ENCODE measurements at places on chromosomes 13 and 19.

DNA sequence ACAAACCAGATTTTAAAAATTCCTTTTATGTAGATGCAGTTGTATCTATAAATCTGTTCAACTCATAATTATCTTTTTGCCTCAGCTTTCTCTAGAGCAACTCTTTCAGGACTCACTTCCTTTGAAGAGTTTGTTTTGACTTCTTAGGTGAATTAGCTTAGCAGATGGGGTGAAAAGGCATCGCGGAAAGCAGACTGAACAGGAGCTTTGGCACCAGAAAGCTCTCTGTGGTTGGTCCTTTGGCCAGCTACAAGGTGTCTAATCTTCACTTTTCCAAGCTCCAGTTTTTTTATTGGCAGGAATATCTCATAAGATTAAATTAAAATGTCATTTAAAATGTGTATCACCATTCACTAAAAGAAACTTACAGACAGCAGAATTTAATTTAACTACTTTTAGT lies 60.6 kb upstream of the KLF12 start:
- no peak for DNase-seq

GRCh38 chr13:94559222-94559795 lies 36.6 kb downstream of the TGDS start:
- no peak for DNase-seq

GRCh38 chr13:97654236-97654635 lies 220.3 kb downstream of the RAP2A start:
- no peak for DNase-seq

DNA sequence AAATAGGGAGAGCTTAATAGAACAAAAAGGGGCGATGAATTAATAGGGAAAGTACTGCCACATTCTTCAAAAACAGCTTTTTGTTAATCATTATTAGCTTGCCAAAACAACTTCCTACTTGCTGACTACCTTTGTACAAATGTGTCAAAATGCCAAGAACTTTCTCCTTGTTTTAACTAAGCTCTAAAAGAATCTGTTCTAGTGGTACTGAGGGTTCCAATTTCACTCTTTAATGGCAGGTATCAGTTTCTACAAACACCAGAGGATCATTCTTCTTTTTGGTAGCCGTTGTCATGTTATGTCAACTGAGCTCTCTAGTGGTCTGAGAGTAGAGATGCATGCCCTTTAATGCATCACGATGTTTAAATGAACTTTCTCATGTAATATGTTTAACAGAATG lies 29.4 kb upstream of the FBXL3 start:
- no peak for DNase-seq

GRCh38 chr13:50948601-50949000 lies 39.0 kb downstream of the RNASEH2B start:
- no peak for DNase-seq

DNA sequence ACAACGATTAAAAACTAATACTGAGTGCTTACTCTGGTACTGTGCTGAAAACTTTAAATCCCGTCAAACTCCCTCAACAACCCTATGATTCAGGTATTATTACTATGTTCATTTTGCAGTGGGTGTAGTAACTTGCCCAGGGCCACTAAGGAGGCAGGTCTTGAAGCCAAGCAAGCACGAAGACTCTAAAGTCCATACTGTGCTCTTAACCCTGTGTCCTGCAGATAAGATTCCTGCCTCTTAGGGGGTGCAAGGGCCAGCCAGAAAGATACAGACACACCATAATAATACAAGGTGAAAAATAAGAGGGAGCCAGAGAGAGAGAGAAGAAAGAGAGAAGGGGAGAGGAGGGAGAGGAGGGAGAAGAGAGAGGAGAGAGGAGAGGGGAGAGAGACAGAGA lies 95.5 kb downstream of the CDADC1 start:
- DNase-seq, result no peak

DNA sequence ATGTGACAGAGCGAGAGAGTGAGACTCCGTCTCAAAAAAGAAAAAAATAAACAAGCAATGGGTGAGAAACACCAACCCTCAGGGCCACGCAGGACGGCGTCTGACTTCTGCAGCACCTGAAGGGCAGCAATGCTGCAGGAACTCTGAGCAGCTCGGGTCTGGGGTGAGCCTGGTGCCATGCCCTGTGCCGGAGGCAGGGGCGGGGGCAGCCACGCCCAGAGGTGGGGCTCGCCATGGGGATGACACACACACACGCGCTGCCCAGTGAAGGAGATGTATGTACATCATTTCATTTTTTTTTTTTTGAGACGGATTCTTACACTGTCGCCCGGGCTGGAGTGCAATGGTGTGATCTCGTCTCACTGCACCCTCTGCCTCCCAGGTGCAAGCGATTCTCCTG lies 24.3 kb downstream of the GPX4 start:
- no peak for DNase-seq

DNA sequence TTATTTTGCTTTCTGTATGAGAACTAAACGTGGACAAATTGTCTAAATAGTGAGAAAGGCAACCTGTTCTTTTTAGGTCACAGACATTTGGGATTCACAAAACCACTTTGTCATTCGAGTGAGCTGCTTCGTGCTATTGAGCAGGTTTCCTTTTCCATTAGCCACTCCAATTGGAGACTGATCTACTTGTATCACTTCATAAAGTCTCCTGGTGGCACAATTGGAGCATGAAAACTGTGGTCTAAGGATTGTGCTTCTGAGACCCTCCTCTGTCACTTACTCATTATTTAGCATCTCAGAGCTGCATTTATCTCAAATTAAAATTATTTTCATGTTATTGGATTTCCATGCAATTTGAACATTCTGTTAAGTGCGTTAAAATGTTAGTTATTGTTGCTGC lies 397.7 kb downstream of the TDRD3 start:
- DNase-seq, result no peak

DNA sequence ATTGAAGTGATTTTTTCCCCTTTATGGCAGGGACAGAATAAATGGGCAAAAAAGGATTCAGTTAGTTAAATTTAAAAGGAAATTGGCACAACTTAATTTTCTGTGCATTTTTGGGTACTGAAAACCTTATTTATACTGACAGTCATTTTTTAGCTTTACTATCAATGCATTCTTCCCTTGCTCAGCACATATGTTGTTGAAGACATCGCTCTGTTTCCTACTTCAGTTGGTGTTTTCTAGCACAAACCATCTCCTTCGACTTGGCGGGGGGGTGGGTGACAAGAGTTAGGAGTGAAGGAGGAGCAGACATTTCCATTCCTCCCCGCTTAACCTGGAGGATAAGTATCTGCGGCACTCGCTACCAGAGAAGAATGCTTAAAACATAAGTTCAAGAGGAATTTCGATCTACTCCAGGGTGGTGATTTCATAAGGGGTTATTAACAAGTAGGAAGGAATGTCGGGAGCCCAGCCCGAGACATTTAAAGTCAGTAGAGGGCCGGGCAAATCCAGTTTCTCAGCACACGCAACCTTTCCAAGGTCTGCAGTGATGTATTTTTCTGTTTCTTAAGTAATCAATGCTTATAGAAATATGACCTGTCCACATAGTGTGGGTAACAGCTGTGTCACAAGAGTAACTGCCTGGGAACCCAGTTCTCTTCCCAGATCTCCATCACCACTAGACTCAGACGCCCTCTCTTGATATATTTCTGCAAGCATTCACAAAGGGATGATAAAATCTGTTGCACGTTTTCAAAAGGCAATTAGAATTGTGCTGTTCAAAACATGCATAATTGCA lies 525.8 kb downstream of the MYO16 start:
- no peak for DNase-seq

GRCh38 chr19:19304186-19304965 lies 15.9 kb downstream of the SUGP1 start:
- no peak for DNase-seq

DNA sequence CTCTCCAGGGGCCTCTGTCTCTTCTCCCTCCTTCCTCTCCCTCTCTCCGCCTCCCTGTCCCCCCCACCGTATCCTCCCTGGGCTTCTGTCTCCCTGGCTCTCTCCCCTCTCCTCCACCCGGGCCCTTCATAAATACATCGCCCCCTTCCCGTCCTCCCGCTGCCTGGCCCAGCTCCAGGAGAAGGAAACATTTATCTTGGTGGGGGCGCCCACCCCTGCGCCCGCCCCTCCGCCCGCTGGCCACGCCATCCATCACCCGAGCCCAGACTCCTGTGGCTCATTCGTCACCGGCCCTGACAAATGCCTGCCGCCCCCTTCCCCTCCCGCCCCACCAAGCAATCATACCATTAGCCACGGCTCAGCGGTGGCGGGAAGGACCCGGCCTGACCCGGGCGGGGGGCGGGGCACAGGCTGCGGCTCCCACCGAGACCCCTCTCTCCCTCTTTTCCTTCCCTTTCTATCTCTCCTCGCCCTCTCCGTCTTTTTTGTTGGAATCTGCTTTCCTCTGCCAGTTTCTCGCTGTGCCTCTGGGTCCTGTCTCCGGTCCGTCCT lies 2.6 kb upstream of the MEIS3 start:
- DNase-seq, result no peak

DNA sequence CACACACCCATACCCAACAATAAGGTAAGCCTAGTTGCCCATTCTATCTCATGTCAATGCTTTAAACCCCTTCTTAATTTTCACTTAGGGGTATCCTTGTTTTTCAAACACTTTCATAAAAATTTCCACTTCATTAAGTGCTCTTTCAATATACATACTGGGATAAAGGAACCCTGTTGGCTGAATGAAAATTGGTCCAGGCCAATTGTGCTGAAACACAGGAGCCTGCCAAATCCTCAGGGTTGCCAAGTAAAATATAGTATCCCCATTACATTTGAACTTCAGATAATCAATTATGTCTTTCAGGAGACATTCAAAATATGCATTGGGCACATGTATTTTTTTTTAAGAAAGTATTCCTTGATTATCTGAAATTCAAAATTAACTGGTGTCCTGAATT lies 1131.1 kb downstream of the SLITRK1 start:
- no peak for DNase-seq

- no peak for DNase-seq
Measured at GRCh38 chr19:33282036-33282671, 20.2 kb downstream of the CEBPA start.

- DNase-seq, result no peak
Measured at GRCh38 chr19:17623224-17623935, 64.8 kb downstream of the UNC13A start.

GRCh38 chr13:81637457-81637856 lies 1296.5 kb upstream of the SPRY2 start:
- DNase-seq, result no peak

- DNase-seq, result no peak
Measured at GRCh38 chr19:39927076-39927475, 7.4 kb downstream of the FCGBP start.

DNA sequence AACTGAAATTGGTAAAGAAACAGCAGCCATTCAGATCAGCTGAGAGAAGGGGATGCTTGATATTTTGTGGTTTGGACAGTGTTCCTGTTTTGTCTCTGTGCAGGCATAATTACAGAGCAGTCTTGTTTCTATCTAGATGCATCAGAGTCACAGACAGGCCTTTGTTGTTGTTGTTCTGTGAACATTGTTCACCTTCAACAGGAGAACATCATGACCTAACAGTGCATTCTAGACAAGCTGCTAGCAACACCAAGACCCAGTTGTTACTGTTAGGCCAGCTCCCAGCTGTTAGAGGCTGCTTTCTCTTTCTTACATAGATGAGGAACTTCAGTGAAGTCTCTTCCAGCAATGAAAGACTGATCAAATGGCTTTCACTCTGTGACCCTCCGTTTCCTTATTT lies 8.5 kb upstream of the LSR start:
- DNase-seq, result no peak

DNA sequence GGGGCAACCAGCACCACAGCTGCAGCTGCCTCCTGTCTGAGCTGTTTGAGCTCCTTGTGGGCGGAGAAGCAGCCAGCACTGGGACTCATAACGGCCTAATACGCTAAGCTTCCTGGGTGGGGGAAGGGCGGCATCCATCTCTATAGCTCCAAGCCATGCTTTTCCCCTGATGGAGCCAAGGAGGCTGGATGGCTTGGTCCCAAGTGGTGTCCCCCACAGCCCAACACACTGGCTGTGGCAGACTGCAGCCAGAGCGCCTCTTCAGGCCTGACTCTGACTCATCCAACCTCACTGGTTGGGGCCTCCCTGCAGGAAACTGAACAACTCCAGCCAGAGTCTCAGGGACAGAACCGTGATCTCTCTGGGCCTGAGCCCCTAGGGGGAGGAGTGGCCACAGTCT lies 537.3 kb downstream of the SUCLA2 start:
- DNase-seq, result no peak

DNA sequence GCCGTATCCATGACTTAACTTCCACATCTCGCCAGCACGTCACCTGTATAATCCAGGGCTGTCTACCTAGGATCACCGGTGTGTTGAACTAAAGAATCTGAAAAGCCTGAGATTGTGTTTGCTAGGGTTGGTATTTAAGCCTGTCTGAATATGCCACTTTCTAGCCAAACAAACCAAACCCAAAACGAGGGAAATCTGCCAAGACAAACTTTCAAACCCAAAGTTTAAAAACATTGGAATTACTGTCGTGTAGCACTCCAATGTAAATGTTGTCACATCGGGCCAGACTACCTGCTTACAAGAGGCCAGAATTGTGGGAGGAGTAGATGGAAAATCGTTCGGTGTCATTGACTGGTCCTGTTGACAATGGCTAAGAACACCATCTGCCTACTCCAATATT lies 747.8 kb downstream of the EFNB2 start:
- no peak for DNase-seq

GRCh38 chr19:5865772-5866171 lies 4.6 kb downstream of the FUT5 start:
- DNase-seq, result no peak

DNA sequence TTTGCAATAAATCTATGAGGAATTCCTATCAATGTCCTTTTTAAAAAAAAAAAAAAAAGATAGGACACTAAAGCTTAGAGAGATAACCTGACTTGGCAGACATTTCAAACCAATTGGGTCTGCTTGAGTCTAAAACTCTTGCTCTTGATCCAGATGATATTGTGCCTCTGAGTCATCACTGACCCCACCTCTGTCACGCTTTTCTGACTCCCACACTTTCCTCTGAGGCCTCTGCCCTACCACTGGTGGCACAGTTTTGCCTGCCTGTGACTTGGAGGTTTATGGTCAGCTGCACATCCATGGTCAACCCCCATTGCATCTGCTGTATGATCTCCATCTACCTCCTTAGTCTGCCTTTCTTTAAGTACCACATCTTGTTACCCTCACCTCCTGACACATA lies 328.7 kb downstream of the SPRY2 start:
- DNase-seq, result no peak

- DNase-seq, result no peak
Measured at GRCh38 chr19:42060117-42060516, 9.9 kb downstream of the GRIK5 start.

- no peak for DNase-seq
Measured at GRCh38 chr19:6022570-6023064, 44.7 kb upstream of the RANBP3 start.

DNA sequence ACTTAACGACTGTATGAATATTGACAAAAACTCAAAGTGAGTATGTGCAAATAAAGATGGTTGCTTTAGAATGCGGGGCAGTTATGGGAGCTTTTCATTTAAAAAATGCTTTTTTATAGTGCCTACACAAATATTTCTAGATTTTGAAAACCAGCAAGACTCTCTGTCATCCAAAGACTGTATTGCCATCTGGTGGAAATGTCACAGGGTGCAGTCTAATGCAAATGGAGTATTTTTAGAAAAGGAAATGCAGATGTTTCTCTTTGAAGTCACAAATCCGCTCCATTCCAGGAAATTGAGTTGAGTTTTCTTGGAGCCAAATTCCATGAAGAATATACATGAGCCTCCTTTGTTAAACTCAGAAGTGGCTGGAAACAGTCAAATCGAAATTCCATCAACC lies 2.3 kb upstream of the C1QTNF9B start:
- no peak for DNase-seq
